ENCODE measurements at places on chromosomes 13 and 19.

DNA sequence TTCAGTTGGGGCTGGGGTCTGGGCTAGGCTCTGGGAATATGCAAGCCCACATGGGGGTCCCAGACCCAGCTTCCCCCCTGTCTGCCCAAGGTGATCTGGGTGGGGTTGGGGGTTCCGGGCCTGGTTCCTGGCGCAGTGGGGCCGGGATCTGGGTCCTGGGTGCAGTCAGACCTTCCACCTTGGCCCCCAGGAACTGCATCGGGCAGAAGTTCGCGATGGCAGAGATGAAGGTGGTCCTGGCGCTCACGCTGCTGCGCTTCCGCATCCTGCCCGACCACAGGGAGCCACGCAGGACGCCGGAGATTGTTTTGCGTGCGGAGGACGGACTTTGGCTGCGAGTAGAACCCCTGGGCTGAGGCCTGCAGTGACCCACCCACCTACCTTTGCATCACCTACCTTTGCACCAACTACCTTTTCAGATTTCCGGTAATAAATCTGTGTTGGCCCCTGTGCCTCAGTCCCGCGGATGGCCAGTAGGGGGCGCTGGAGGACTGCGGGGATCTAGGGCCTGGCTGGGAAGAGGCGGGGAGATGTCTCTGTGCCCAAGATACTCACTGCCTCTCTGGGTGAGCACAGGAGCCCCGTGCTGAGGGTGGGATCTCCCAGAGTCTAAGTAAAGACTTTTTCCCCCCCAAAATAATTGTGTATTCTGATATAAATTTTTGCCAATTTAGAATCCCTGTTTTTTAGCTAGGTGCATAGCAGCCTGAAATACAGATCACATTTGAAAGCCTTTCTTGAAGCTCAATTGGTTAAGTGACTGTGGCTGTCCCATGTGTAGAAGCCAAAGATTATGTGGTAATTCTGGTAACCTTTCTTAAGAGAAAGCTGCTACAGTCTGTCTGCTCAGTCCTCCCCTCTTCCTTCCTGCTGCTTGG is 11.5 kb upstream of the CYP4F3 start:
- peak; percentile 80 for DNase-seq

GRCh38 chr13:65855242-65855805 is 1374.8 kb downstream of the PCDH9 start:
- DNase-seq, result no peak

GRCh38 chr13:33109271-33109697 is 93.1 kb downstream of the KL start:
- DNase-seq, result no peak

GRCh38 chr13:63344711-63345110 is 1929.1 kb upstream of the PCDH20 start:
- DNase-seq, result no peak

DNA sequence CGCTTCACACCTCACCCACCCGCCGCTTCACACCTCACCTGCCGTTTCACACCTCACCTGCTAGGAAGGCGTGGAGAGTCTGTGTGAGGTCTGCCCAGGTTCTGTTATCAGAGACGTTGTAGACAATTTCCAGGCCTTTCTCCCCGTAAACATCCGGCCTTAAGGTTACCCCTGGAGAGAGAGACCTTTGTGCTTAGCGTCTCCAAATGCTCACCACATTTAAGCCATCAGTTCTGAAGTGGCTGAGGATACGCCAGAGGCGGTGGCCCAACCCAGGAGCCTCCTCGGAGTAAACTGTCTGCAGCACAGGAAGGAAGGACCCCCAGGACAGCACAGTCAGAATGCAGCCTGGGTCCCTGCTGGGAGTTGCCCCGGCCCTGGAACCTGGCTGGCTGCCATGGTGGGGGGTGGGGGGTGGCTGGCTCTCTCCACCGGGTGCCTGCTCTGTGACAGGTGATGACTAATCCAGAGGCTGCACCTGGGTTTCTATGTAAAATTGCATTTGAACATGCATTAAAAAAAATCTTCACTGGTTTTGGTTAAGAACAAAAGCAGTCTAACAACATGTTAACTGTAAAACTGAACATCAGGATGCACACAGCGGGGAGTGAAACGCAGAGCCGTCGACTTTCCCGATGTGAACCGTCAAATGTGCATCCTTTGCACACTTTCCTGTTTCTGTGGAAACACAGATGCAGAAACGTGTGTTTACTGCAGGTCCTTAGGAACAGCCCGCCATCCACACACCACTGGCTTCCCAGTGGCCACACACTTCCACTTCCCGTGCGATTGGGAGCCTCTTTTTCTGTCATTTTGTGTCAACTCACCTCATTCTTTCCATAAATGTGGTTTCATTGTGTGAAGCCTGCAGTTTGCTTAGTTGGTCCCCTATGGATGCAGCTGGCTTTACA is 4.5 kb downstream of the ATP4B start:
- no peak for DNase-seq

GRCh38 chr19:12350890-12351197 is 14.6 kb downstream of the ZNF442 start:
- DNase-seq, result no peak

- no peak for DNase-seq
These were observed 5.1 kb downstream of the USE1 start for GRCh38 chr19:17220207-17220758.

DNA sequence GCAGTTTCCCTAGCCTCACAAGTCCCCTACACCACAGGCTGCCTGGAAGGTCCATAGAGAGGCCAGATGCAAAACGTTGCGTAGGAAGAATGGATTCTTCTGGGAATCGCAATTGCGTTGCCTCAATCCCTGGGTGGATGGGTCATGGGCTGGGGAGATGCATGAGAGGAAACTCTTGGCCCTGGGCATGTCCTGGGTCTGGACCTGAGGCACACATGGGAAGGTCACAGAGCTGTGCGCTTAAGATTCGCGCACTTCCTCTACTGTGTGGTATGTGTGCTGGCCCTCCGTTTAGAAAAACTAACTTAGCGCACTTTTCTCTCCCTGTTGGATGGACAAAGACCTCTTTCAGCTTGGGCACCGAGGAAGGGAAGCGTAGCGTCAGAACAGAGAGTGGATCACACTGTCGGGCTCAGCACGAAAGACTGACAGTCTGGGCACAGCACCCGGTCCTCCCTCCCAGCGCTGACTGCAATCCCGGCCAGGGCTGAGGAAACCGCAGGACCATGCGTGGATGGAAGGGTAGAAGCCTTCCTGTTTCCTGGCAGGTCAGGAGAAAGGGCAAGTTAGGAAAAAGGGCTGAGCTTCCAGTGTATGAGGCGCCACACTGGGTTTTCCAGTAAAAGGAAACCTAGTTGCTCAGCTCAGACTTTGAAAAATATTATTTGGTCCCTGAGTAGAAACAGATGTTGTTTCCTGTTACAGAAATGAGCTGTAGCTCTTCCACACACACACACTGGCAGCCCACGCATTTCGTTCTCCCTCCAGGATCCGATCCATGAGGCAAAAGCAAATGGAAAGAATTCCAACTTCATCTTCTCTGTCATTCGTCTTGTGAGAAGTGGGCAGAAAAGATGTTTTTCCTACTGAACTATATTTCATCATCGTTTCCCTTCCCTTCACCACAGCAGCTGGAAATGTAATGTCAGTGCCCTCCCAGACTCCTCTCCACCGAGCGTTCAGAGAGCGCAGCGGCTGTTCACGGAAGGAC is 86.0 kb downstream of the ING1 start:
- DNase-seq, result no peak

DNA sequence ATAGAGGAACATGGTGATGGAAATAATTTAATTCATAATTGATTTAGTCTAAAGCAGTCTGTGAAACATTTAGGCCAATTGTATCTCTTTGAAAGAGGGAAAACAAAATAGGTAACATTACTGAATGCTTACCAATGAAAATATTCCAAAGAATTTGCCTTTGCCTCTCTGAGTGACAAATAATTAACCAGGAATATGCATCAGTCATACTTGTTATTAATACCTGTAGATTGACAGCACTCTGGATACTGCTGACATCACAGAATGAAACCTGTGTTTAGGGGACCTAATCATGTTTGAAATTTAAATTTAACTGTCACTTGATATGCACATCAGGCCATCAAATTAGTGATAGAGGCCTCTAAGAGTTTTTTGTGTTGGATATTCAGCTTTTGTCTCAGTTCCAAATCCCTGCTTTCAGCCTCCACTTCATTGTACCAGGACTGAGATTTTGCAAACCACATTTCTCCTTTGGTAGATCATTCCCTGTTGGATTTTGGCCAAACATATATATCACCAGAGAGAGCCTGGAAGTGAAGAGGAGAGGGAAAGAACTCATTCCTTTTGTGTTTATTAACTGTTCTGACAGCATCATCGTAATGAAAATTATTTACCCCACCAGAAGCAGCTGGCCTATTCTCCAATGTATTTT is 64.8 kb upstream of the KLHL1 start:
- no peak for DNase-seq

DNA sequence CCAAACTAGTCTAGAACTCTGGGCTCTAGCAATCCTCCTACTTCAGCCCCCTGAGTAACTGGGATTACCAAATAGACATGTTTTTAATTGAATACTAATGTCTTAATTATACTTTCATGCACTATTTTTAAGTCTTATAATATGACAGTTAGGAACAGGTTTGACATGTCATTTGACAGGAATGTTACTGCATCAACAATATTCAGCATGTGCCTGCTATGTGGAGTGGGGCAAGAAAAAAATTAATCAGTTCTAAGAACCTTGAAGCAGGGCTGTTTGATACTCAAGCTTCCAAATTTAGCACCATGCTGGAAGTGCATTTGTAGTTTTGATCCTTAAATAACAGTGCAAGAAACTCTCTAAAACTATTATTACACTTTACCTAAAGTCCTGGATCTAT is 265.3 kb downstream of the MZT1 start:
- no peak for DNase-seq

DNA sequence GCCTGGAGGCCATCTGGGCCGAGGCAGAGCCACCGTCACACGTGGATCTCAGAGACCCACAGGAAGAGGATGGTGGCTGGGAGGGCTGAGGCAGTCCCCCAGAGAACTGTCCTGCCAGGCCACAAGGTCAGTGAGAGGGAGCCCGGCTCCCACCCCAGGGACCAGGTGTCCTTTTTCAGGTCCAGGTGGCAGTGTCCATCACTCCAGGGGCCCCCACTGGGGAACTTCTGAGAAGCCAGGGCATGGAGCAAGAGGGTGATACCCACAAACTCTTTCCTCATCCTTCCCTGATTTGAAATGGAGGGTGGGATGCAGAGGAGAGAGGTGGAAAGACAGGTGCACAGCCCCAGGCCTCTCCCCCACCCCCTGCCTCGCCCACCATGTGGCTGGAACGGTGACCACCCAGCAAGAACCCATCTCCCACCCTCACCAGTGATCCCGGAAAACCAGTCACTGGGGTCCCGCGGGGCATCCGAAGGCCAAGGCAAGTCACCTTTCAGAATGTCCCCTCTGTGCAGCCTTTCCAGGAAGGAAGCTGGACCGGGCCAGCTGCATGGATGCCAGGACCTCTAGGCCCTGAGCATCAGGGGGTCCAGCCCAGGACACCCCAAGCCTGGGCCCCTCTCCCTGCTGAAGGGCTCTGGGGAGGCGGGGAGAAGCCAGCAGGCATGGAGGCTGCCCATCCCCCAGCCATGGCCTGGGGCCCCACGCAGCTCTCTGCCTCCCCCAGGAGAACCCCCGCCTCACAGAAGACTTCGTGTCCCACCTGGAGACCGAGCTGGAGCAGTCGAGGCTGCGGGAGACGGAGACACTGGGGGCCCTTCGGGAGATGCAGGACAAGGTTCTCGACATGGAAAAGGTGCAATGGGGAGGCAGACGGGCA is 14.1 kb downstream of the PRR36 start:
- DNase-seq, result no peak

DNA sequence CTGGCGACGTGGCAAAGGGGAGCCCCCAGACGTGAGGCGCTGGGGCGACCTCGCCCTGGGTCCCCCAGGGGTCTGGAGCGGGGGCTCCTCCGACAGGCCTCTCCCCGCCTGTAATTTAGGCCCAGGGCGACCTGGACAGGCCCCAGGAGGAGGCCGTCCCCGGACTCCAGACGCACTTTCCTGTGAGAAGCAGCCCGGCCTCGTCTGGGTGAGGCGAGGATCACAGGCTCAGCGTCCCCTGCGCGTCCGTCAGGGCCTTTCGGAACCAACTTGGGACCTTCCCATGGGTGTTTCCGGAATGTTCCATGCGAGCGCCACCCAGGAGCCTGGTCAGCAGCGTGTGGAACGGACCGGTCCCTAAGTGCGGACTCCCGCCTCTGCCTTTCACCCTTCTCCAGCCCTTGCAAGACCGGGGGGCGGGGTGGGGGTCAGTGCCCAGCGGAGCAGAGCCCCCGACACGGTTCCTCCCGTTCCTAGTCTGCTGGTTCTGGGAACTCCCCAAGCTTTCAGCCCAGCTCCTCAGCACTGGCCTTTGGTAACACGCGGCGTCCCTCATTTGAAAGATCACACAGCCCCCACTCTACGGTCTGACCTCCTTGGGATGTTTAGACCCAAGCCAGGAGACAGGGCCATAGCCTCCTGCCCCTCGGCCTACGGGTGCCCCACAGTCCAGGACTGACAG is 1.1 kb upstream of the GRTP1 start:
- no peak for DNase-seq

GRCh38 chr19:47790398-47790814 is 11.9 kb downstream of the SELENOW start:
- peak; percentile 97 for DNase-seq

GRCh38 chr13:57624565-57625435 is 6.7 kb upstream of the PCDH17 start:
- DNase-seq, result peak; percentile 55

DNA sequence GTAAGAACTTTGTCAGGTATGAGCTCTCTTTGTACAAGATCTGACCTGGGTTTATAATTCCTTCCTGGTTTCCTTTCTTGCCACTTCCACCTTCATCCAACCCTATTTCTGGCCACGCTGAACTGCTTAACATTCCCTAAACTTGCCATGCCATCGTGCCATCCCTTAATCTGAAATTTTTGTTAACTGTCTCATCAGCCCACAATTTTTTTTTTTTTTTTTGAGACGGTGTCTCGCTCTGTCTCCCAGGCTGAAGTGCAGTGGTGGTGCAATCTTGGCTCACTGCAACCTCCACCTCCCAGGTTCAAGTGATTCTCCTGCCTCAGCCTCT is 144.6 kb downstream of the GGACT start:
- no peak for DNase-seq

DNA sequence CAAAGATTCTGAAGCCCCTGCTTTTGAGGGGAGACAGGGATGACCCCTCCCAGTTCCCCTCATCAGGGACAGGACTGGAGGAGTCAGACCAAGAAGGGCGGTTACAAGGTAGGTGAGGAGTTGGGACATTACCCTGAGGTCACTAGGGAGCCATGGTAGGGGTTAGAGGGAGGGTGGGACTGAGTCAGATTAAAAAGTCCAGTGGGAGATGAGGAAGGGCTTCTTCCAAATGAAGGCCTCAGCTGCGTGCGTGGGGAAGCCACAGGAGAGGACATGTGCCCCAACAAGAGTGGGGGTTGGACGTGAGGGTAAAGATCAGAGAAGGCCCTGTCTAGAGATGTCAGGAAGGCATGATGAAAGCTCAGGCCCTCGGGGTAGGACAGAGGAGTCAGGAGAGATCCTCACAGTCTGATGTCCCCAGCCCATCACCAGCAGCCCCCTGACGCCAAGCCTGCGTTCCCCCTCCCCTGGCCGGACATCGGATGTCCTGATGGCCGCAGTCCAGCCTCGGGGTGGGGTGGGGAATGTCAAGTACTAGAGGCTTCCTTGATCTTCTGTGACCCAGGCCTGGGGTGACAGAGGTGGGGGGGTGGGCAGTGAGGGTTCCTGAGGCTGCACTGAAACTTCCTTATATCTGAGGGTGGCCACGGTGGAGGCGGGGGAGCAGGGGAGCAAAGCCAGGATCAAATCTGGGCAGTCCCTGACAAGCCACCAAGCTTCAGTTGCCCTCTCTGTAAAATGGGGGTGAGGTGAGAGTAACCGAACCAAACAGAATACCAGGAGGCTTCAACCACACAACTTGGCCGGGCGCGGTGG is 6.5 kb upstream of the MFSD12 start:
- no peak for DNase-seq
